NCI-H524 (cell line): ENCODE measurements at places on chromosomes 2 and 18.

DNA sequence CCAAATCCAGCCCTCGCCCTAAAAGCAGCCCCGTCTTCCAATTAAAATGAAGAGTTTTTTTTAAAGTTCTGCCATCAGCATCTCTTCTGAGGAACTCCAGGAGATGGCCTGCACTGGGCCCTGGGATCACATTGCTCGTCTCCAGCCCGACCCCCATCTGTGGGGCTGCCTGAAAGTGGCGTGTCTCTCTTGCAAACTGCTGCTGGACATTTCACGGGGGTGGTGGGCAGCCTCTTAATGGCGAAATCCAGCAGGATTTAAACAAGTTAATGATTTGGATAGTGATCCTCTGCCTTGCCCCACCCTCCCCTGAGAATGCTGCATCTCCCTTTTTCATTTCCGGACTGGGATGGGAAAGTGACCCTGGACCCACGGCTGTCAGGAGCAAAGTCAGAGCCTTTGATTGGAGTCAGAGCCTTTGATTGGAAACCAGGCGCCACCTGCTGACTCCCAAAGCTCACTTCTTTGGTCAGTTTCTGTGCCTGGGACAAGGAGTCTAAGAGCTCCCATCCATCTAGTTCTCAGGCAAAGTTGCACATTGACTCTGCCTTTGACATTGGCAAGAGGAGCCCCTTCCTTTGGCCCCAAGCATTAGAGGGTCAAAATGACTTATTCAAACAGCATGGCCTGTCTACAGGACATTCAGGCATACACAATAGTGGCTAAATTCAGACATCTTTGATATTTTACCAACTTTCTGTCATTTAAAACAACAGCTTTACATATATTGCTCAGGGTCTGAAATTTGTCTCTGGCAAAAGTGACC is 155.2 kb downstream of the SH3BP4 start:
- peak; percentile 45 for DNase-seq

DNA sequence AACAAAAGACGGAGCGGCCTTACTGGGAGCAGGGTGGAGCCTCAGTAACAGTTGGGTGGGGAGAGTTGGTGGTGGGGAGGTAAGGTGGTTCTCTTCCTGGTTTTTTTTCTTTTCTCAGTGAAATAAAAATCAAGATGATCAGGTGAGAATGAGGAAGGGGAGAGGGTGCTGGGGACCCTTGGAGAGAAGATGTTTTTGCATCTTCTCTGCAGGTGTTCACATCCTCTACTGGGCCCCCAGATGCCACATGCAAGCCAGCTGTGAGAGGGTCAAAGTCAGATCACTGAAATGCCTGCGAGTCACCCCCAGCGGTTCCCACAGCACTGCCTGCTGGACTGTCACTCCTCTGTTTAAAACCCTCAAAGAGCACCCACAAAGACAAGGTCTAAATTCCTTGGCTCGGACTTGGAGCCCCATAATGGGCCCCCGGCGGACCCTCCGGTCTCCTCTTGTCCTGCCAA is 69.8 kb upstream of the FHL2 start:
- no peak for DNase-seq

DNA sequence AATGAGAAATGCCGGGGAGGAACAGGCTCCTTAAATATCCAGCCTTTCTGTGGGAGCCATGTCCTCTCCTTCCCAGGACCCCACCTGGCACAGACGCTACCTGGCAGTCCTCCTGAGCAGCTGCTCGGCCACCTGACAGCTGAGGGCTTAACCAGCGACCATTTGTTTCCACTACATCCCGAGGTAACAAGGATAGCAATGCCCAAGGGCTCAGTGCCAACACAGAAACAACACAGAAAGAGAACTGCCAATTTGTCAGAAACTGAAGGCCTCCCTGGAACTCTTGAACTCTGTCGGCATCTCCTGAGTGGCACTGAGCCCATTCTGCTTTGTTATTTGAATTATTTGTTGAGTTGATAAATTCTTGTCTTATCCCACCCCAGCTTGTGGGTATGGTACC is 122.2 kb upstream of the ARHGAP28 start:
- DNase-seq, result no peak

DNA sequence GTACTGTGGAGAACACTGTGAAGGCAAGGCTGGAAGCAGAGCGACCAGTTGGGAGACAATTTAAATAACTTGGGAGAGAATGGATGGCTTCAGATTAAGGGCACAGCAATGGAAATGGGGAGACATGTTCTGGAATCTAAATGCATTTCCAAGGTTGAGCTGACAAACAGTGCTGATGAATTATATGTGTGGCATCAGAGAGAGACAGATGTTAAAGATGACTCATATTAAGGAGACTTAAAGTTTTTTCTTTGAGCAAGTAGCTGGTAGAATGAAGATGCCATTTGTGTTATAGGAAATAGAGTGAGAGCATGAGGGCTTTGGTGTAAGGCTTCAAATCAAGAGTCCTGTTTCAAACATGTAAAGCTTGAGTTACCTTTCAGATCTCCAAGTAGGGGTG is 441.8 kb downstream of the SETBP1 start:
- no peak for DNase-seq

DNA sequence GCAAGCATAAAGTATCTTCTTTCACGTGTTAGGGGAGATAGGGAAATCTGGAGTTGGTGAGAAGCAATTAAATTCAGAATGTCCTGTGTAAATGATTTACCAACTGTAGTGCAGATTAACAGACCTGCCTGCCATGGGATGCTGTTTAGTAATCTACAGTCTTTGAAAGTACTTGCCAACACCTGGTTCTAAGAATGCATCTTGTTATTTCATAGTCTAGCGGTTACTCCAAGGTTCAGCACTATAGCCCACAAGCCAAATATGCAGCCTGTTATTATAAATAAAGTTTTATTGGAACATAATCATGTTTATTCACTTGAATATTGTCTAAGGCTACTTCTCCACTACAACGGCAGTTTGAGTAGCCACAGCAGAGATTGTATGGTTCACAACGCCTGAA is 100.8 kb downstream of the OSBPL6 start:
- DNase-seq, result no peak
